ENCODE measurements at places on chromosomes 5 and 9. TPM values are rescaled to one million over a fixed set of nuclear protein-coding genes. Genes with fewer than 3 reads are reported as not detected.

PCDHGA1 gene
- total RNA-seq, result 0.54 TPM

PCDHGB7 gene
- 7.8 TPM for total RNA-seq

CDKN2A gene
- total RNA-seq, result 8.7 TPM

FOXB2 gene
- not detected for total RNA-seq

RNF20 gene
- 15.1 TPM for total RNA-seq

DNAH5 gene
- total RNA-seq, result not detected
